ENCODE measurements at places on chromosomes 12 and 14.

GRCh38 chr12:49121047-49121696 is 10.0 kb downstream of the TUBA1B start:
- DNase-seq: no peak

DNA sequence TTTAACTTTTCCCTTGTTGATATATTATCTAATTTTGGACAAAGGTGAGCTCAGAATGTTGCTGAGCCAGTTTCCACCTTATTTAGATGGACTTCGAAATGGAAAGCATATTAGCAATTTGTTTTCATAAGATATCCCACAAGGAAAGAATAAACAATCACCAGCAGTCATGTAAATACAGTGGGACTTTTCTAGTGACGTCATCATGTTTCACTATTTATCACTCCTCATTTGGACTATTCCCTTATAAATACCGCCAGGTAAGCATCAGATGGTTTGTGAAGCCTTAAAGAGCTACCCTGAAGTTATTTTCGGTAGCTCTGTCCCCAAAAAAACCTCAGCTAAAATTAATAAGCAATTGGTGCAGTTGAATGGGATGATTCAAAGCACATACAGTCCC is 110.7 kb downstream of the PTPRR start:
- DNase-seq: no peak

- DNase-seq: no peak
Measured at GRCh38 chr12:33322519-33322918, 117.1 kb downstream of the SYT10 start.

GRCh38 chr12:127172861-127173260 is 1094.1 kb upstream of the TMEM132C start:
- no peak for DNase-seq

All from NCI-H2081 treated with DMSO at 0.1 percent for 48 hours (cell line).